ENCODE measurements at places on chromosomes 4 and X.

DNA sequence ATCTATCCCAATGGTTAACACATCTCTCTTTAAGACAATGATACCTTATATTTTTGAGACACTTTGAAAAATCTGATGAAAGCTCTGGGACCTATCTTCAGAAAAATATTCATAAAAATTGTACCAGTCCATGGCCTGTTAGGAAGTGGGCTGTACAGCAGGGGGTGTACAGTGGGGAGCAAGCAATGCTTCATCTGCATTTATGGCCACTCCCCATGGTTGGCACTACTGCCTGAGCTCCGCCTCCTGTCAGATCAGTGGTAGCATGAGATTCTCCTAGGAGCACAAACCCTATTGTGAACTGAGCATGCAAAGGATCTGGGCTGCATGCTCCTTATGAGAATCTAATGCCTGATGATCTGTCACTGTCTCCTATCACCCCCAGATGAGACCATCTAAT lies 42.6 kb downstream of the C4orf51 start:
- no peak for DNase-seq

DNA sequence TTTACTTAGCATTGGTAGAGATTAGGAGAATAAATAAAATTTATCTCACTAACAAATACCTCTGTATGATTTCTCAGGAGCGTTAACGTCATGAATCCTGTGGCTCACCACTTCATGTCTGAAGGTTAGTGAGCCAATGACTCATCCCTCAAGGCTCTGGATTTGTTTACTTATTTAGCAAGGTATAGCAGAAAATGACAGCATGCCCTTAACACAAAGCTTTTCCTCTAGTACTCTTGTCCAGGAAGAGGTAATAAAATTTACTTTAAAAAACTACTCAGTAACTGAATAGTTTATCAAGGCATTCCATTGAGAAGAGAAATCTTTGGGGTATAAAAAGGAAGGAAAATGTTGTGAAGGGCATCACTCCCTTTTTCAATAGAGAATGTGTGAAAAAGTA lies 823.8 kb downstream of the CCSER1 start:
- peak; percentile 87 for DNase-seq

DNA sequence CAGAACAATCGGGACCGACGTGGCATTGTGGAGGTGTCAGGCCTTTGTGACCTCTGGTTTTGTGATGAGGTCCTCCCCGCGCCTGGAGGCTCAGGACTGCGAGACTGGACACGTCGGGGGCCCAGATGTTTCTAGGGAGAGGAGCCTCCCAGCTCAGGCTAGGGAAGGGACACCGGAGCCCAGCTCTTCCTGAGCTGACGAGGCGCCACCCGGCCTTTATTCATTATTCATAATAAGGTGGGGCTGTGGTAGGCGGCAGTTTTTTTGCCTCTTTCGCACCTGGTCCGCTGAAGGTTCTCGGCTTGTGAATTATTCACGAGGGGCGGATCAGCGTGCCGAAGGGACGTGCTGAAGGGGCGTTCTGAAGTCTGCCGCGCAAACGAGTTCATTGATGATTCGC lies 2.3 kb upstream of the UBA1 start:
- DNase-seq, result peak; percentile 59

GRCh38 chr4:2790583-2791517 lies 2.0 kb upstream of the SH3BP2 start:
- DNase-seq, result no peak

- DNase-seq, result no peak
Observed at GRCh38 chr4:104719539-104720230, 225.0 kb upstream of the CXXC4 start.

Data from kidney tubule cell (primary cell).